Stimulated activated CD8-positive, alpha-beta memory T cell treated with anti-CD3 and anti-CD28 coated beads, Interleukin-15, amount 100 ng/mL, for 1 hour (primary cell): ENCODE measurements at places on chromosomes 2 and 18.

GRCh38 chr2:144507441-144508171 lies 12.3 kb downstream of the ZEB2 start:
- DNase-seq: no peak

DNA sequence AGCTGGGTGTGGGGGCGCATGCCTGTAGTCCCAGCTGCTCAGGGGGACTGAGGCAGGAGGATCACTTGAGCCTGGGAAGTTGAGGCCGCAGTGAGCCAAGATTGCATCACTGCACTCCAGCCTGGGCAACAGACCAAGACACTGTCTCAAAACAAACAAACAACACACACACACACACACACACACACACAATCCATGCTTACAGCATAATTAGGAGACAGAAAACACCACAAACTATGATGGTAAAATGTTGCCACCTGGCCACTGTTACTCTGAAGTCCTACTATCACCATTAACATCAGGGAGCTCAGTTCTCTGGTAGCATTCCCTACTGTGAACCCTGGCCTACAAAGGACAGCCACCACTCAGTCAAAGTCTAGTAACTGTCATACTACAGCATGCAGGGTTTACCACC lies 18.3 kb downstream of the DNPEP start:
- DNase-seq: no peak

GRCh38 chr2:126950504-126950903 lies 51.8 kb downstream of the TEX51 start:
- DNase-seq: no peak

DNA sequence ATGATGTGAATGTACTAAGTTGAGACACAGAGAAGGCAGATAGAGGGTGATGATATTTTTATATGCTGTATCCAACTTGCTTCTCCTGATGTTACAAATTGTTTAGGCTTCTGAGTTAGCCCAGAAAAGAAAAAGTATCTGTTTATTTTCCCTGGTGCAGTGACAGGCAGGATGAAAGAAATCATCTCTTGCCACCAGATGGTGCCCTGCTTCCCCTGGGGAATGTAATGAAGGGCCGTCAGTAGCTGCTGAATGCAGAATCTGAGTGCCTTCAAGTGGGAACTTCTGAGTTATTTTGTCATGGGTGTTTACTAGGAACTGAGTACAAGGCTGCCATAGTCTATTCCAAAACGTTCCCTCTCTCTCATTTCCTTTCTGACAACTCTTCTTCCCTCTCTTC lies 525.6 kb downstream of the MBD2 start:
- DNase-seq: no peak

GRCh38 chr2:106956416-106956815 lies 70.4 kb upstream of the ST6GAL2 start:
- no peak for DNase-seq

DNA sequence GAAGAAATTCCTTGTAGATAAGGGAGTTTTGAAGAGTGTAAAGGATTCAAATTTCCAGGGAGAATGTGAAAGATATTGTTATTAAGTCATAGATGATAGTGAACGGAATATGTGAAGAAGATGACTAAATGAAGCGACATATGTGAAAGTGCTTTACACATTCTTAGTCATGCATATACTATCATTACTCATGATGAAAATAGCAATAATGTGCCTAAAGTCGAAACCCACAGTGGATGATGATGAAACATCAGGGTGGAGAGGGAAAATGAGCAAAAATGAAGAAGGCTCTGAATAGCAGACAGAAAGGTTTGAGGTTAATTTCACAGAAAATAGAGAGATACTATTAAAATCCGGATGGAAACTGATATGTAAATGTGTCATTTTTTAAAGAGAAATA lies 1237.1 kb downstream of the LRP1B start:
- no peak for DNase-seq

DNA sequence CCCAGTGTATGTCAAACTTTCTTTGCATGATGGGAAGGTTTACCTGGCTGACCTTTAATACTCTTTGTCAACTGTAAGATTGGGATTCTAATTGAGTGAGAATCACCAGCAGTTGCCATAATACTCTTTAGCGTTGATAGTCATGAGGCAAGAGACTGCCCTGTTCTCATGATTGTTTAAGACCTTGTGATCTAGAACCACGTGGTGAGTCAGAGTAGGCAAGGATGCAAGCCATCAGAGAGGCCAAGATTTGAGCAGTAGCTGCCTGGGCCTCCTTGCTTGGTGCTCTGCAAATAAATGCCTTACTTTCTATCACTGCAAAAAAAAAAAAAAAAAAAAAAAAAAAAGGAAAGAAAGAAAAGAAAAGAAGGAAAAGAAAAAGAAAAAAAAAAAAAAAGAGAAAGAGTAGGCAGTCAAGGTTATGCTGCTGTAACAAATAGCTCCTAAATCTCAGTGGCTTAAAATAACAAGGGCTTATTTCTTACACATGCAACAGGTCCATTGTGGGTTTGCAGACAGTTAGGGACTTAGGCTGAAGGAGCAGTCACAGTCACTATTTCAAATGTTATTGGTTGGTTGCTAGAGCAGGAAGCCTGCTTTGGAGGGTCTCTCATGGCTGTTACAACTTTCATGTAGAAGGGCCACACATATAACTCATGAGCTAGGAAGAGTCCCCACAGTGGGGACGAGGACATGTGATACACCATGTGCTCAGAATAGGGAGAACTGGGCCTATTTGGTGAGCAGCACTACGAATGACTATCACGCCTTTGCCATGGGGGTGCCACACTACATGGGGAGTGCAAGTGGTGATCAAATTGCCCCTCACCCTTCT lies 21.7 kb downstream of the IL1R2 start:
- DNase-seq: no peak

GRCh38 chr18:9825571-9826073 lies 60.2 kb upstream of the TXNDC2 start:
- DNase-seq: no peak

- no peak for DNase-seq
Measured at GRCh38 chr18:75167759-75168618, 41.0 kb downstream of the PTGR3 start.

DNA sequence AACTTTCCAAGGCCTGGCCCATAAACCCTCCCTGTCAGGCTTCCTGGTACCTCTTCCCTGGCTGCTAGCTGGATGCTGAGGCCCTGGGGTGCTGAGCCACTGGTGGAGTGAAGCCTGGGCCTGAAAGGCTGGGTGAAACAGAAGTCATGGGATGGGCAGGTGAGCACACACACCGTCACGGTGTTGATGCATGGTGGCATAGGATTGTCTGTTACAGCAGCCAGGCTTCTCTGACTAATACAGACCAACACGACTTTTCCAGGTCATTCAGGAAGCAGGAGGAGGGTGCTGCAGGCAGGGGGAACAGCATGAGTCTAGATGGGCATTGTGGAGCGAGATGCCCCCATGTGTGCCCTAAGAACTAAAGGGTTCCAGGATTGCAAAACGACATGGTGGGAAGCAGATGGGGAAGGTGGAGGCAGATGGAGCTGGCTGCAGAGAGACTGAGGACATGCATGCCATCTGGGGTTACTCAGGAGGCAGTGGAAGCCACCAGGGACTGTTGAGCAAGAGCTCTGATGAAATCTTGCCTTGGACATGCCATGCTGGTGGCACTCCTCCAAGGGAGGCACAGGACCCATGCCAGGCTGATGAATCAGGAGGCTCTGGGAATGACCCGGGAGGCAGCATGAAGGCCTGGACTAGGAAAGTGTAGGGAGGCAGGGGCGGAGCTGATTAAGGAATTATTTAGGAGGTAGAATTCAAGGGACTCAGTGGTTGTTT lies 480.9 kb downstream of the TSN start:
- DNase-seq: no peak

- peak; percentile 32 for DNase-seq
Measured at GRCh38 chr2:29114946-29115609, at the start of gene CLIP4. Gene CLIP4, plus strand, starts transcription at chr2:29115415. Its CDS starts 5,974 bp downstream, at chr2:29121389.

DNA sequence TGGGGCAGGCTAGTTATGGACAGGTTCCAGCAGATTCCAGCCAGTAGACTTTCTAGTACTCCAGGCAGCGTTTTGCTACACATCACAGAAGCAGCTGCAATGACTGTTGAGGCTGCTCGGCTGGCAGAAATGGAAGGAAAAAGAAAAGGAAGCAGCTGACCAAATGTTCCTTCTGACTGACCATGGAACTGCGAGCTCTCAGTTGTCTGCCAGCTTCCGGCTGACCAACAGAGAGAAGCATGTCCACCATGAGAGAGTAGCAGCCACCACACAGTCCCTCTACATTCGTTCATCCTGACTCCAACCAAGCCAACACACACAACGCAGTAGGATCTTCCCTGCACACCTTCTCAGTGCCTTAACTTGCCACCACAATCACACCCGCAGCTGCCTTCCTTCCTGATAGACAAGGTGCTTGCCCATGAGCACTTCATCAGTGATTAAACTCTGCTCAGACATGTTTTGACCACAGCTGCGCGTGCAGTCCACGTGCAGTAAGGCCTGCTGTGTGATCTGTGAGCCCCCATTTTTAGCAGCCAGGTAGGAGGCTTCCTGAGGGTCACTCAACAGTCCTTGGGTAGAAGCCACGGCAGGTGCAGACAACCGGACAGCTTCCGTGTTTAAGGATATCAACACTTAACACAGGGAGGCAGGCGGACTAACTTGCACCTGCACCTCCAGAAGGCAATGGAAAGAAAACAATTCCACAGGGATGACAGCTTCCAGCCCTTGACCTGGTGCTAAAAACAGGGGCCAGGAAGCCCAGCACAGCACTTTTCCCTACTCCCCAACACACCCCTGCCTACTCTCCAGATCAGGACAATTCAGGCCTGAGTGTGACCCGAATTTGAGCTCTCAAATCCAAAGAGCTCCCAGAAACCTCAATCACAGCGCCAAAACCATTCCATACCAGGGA lies 996 bp downstream of the TGFBRAP1 start:
- no peak for DNase-seq

DNA sequence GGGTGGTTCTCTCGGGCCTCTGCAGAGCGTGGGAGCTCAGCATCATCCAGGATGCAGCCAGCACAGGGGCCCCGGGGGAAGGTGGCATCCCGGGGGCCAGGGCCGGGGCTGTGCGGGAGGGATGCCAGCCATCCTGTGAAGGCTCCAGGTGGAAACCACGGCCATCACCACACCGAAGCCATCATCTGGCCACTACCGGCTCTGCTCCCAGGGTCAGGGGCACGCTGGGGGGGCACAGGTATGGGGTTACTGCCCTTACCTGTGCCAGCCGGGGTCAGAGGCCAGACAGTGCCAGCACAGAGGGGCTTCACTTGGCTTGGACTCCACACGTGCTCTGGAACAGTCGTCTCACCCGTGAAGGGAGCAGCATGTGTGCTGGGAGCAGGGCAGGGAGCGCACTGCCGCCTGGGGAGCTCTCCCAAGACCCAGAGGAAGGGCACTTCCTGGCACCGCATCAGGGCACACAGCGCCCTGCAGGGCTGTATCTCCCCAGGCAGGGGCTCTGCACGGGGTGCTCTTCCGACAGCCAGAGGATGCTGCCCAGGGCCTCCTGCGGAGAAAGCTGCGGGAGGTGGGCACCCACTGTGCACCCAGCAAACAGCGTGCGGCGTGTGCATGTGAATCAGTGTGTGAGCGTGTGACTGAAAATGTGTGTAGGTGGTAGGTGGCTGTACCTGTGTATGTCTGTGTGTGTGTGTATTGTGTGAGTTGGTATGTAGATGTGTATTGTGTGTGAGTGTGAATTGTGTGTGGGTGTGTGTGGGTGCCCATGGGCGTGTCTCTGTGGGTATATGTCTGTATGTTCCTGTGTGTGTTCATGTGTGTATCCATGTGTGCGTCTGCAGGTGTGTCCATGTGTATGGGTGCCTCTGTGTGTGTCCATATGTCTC lies 75.0 kb downstream of the PTGR3 start:
- no peak for DNase-seq

DNA sequence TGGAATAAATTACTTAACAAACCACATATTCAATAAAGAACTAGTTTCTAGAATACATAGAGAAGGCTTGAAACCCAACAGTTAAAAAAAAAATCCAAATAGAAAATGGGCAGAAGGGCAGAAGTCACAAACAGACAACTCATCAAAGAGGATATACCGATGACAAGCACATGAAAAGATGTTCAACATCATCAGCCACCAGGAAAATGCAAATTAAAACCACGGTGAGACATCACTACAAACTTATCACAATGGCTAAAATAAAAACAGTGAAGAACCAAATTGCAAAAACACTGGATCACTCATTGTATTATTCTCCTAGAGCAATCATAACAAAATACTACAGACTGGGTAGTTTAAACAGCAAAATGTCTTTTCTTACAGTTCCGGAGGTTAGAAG lies 14.5 kb downstream of the SESTD1 start:
- DNase-seq: no peak

GRCh38 chr2:210541290-210541902 lies 15.0 kb upstream of the CPS1 start:
- DNase-seq: no peak

DNA sequence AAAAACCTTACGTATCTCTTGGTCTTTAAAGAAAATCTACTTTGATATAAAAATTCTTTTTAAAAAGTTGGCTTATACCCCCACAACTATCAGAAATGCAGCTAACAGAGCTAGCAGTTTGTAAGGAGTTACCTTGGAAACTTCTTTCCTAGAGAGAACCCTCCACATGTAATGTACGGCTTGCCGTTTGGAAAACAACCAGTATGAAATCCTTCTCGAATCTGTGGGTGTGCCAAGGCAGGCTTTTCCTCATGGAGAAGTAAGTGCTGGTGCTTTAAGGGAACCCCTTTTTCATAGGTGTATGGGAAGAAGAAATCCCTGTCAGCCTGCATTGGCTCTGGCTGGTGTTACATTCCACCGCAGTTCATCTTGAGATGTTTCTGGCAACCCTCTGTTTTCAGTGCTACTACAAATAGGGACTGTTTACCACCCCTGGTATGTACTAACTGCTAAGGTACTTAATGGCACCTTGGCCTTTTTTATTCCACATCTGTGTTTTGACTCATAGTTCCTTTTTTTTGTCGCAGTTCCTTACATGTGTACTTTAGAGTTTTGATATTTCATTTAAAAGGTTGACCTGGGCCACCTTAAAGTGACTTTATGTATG lies 248.4 kb downstream of the FHOD3 start:
- no peak for DNase-seq

DNA sequence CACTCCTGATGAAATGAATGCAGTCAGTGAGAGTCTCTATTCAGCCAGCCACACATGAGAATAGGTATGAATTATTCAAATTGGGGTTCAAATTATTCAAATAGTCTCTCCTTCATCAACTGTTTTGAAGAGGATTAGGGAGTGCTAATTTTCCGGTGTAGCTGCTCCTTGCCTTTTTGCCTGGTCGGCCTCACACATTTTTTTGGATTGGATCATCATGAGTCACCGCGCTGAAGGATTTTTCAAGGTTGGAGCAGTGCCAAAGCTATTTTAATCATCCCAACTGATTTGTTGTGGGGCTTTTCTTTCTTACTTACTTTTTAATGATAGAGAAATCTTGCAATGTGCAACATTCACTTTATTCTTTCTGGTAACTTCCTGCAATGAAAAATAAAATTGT lies 2.4 kb upstream of the DTNA start:
- DNase-seq: no peak

GRCh38 chr2:102801098-102801718 lies 39.4 kb downstream of the TMEM182 start:
- no peak for DNase-seq

GRCh38 chr2:128062571-128062970 lies 28.4 kb upstream of the UGGT1 start:
- no peak for DNase-seq
